ENCODE measurements at places on chromosomes 6 and 20. TPM values are rescaled to one million over a fixed set of nuclear protein-coding genes. Genes with fewer than 3 reads are reported as not detected.

DNA sequence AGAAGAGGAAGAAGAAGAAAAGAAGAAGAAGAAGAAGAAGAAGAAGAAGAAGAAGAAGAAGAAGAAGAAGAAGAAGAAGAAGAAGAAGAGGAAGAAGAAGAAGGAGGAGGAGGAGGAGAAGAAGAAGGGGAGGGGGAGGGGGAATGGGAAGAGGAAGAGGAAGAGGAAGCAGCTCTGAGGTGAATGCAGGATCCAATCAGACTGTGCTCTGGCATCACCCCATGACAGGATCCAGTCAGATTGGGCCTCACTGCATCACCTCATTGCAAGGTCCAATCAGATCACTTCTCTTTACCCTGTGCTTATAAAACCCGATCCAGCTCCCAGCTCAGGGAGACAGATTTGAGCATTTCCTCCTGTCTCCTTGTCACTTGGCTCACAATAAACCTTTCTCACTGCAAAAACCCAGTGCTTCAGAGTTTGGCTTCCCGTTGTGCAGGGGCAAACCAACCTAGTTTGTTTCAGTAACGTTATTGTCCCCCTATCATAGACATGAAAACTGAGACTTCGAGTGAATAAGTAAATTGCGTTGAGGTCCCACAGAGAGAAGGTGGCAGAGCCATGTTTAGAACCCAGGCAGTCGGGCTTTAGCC, 28.6 kb upstream of the YWHAB start:
- no peak for DNase-seq

DNA sequence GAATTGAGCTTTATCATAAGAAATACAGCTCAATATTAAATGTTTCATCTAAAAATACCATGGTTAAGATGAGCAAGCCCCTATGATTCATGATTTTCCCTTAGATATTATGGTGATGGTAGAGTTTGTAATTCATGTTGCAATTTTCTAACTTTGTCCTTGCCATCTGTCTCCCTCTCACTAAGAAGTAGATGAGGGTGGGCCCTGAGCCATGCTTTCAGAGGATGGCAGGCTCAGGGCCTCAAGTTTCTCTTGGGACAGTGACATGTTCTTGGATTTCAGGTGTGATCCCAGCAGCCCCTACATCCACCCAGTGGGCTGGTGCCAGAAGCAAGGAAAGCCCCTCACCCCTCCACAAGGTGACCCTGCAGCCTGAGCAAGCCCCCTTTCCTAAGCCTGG, 25.6 kb downstream of the L3MBTL1 start:
- no peak for DNase-seq

DNA sequence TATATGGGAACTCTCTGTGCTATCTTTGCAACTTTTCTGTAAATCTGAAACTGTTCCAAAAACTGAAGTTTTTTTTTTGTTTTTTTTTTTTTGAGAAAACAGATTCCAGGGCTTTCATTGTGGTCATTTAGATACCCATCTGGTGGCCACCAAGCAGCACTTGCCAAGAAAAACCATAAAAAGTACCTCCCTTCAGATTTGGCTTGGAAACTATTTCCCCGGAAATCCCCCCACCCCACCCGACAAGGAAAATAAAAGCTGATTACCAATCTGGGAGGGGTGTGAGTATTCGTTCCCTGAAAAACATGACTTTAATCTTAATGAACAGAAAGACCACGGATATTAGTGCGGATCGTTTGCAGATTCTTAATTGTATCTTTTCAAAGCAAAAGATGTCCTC, 1.9 kb downstream of the NFATC2 start:
- DNase-seq = no peak

GRCh38 chr20:4961746-4962145, 39.6 kb downstream of the SLC23A2 start:
- no peak for DNase-seq

DNA sequence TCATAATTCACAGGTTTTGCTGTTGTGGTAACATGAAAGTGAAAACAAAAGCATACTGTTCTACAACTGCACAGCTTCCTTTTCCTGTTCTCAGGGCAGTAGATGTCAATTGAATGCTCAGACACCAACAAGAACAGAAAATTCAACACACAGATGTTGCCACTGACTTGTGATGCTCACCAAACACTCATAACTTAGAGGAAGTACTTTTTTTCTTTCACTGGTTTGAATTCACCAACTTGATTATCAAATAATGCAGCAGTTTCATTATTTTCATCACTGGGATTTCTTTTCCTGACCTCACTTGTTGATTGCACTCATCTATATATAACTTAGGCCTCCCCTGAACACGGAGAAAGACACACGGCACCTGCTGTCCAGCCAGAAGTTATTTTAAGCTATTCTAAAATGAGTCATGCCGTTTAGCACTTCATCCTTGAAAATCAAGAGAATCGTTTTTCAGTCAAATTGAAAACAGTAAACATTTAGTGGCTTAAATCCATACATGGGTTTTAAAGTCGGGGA, 949 bp downstream of the TXLNB start:
- DNase-seq = peak; percentile 80

Gene VGLL2
- not detected for total RNA-seq

Gene SDC4
- total RNA-seq = 64.3 TPM

DNA sequence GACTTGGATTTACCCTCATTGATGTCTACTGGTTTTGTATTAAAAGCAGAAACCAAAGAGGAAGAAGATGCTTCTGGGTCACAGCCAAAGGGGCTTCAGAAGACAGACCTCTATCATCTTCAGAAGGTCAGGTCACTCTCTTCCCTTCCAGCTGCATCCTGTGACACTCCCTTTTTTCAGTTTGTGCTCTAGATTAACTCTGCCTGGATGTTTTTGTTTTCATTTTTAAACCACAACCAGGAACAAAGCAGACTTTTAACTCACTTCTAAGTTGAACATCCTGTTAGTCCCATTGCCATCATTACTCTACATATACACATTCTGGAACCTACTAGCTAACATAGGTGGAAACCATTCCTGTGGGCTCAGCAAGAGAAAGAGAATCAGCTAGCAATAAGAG, 45.2 kb downstream of the AKIRIN2 start:
- no peak for DNase-seq

Measured in glomerular endothelial cell (primary cell).